ENCODE measurements at places on chromosomes 5 and 9. TPM values are rescaled to one million over a fixed set of nuclear protein-coding genes. Genes with fewer than 3 reads are reported as not detected.

Gene CENPP
- 17.9 TPM for total RNA-seq

Gene FBXL7
- total RNA-seq, result 20.8 TPM

Gene ARL14EPL
- not detected for total RNA-seq

Gene KCNT1
- total RNA-seq, result not detected

DNA sequence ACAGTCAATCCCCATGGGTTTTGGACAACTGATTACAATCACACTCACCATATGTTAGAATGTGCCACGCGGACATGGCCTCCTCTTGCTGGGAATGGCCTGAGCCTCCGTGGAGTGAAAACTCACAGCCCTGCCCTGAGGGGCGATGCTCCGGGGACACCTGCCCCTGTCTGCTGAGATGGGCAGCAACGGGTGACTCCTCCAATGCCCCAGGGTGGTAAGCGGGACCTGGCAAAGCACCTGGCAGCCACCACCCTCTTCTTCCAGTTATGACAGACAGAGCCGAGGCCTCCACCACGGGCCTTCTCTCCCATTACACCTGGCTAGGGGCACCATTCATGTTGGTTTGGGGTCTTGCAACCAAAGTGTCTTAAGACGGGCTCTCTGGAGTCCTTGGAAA, 94.9 kb upstream of the COL5A1 start:
- H3K27ac ChIP-seq, result no peak overlapping the region
- peaks cover 41% of the 10 kb centered on the region for H3K4me1 ChIP-seq
- H3K36me3 ChIP-seq, result no peaks in the 10 kb centered on the region
- no peak overlapping the region for H3K4me3 ChIP-seq
- no peaks in the 10 kb centered on the region for H3K27me3 ChIP-seq

DNA sequence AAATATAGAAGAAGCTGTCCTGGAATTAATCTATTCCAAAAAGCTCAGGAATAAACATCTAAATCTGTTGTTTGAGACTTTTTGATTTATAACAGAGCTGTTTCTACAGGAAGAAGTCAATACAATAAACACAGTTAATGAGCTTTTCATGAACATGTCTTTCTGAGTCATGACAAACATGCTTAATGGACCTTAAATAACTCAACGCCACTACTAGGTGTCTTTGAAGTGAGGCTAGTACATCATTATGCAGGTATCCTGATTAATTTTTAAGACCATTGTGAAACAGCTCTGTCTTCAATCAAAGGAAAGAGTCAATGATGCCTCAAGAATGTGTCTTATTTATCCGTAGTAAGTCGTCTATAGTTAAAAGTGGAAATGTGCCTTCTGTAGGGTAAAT, 131.6 kb downstream of the GABRB2 start:
- no peaks in the 10 kb centered on the region for H3K27me3 ChIP-seq
- H3K27ac ChIP-seq, result no peak overlapping the region
- no peaks in the 10 kb centered on the region for H3K36me3 ChIP-seq

- no peaks in the 10 kb centered on the region for H3K27me3 ChIP-seq
- peaks cover 14% of the 10 kb centered on the region for H3K36me3 ChIP-seq
- no peak overlapping the region for H3K4me3 ChIP-seq
- H3K4me1 ChIP-seq, result peaks cover 17% of the 10 kb centered on the region
- no peak overlapping the region for H3K27ac ChIP-seq
- DNase-seq, result no peak
Observed at GRCh38 chr5:123916345-123917121, 404.6 kb downstream of the CSNK1G3 start.

DNA sequence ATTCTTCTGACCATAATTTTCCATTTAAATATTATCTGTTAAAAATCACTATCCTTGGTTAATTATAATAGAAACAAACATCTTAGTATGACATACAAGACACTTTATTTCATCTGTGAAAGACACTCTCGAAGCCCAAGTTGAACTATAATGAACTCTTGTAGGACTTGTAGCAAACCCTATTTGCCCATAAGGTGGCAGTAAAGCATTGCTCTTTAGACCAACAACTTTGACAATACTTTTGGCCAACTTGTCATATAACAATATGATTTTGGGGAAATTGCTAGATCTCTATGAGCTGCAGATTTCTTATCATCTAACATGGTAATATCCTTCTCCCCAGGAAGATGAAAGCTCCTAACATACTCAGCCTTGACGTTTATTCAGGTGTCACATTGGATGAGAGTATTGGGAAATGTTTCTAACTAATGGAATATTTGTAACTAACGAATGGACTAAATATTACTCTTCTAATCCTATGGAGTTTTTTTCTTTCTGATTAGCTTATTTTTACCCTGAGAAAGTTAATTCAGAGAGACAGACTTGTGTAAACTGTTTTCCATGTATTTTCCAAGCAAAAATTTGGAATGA, 11.0 kb downstream of the SPINK14 start:
- no peak overlapping the region for H3K27ac ChIP-seq
- H3K36me3 ChIP-seq, result no peaks in the 10 kb centered on the region
- DNase-seq, result no peak
- H3K4me3 ChIP-seq, result no peak overlapping the region

- H3K4me3 ChIP-seq, result no peak overlapping the region
- no peak overlapping the region for H3K27ac ChIP-seq
- no peak for DNase-seq
- H3K36me3 ChIP-seq, result no peaks in the 10 kb centered on the region
- peaks cover 53% of the 10 kb centered on the region for H3K4me1 ChIP-seq
Observed at GRCh38 chr5:14242871-14243383, 99.8 kb downstream of the TRIO start.

DNA sequence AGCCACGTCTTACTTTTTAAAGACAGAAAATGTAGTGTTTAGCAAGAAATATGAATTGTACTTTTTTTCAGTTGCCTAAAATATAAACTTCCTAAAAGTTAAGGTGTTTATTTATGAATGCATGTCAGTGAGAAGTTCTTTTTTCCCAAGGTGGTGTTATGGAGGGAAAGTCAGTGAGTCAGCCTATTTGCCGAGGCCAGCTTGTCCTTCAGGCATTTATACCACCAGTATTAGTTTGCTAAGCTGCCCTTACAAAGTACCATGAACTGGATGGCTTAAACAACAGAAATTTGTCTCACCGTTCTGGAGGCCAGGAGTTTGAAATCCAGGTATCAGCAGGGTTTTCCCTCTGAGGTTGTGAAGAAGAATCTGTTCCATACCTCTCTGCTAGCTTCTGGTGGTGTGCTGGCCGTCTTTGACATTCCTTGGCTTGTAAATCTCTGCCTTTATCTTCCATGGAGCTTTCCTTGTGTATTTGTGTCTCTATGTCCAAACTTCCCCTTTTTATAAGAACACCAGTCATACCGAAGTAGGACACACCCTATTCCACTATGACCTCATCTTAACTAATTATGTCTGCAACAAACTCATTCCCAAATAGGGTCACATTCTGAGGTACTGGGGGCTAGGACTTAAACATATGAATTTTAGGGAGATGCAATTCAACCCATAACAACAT, 38.4 kb downstream of the PRKACG start:
- H3K27ac ChIP-seq, result no peak overlapping the region
- peaks cover 4% of the 10 kb centered on the region for H3K4me1 ChIP-seq
- no peak for DNase-seq
- peaks cover 8% of the 10 kb centered on the region for H3K36me3 ChIP-seq
- no peak overlapping the region for H3K4me3 ChIP-seq

DNA sequence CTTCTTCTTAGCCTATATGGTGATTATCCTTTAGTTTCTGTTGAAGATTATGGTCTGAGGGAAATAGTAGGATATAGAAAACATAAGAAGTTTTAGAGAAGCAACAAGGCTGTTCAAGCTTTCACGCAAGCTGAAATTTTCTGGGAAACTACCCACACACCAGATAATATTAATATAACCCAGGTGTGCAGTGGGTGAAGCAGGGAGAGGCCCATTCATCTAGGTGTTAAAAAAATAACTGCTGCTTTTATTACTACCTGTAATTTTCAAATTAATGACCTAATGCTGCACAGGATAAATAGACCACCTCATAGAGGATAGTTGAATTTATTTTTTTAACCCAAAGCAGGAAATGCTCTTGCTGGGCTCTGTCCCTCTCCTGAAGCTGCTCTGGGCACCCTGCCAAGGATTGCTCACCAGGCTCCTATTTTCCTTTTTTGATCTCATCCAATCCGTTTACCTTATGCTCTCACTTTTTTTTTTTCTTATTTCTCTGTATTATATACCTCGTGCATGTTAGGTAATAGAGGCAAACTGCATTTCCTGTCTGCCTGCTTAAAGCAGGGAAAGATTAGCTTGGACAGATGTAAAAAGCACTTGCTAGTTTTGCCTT, 124.3 kb upstream of the SLC12A2 start:
- peaks cover 42% of the 10 kb centered on the region for H3K4me1 ChIP-seq
- H3K36me3 ChIP-seq, result peaks cover 9% of the 10 kb centered on the region
- H3K27ac ChIP-seq, result no peak overlapping the region
- H3K4me3 ChIP-seq, result no peak overlapping the region
- H3K27me3 ChIP-seq, result no peaks in the 10 kb centered on the region
- no peak for DNase-seq

DNA sequence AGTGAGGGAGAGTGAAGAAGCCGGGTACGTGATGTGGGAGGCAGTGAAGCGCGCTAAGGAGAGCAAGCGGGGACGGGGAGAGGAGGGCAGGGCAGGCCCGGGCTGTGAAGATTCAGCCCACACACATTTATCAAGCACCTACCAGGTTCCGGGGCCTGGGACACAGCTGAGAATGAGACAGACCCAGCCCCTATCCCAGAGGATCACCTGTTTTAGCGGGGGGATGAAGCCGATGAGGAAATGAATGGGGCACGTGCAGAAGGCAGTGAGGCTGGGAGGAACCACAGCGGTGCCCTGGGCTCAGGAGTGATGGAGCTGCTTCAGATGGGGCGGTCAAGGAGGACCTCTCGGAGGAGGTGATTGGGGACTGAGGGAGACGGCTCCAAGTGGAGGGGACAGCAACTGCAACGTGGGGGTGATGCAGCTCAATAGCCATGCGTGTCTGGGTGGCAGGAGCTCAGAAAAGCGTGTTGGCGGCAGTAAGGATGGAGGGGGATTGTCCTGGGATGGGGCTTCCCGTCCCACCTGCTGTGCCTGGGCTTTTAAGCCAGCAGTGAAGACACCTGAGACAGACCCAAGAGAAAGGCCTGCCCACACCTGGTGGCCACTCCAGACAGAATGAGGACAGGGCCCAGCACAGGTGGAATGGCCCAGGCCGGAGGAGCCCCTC, 77.5 kb upstream of the UNC5A start:
- DNase-seq, result no peak
- H3K4me1 ChIP-seq, result peaks cover 9% of the 10 kb centered on the region
- H3K27me3 ChIP-seq, result peaks cover 28% of the 10 kb centered on the region
- H3K4me3 ChIP-seq, result no peak overlapping the region
- no peak overlapping the region for H3K27ac ChIP-seq

DNA sequence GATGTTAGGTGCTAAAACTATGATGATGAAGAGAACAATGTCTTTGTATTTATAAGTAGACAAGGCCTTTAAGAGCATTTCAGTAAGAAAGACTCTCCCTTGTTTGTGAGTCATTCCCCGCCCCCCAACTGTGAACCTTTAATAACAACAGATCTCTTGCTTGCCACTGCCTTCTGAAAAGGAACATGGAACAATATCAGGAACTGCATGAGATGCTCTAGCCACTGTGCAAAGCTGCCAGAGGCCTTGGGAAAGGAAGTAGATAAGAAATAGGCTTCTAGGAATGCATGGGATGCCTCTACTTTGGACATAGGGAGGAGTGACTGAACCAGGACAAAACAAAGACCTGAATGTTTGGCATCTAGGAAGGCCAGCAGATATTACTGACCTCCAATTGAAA, 296.1 kb upstream of the MPDZ start:
- no peaks in the 10 kb centered on the region for H3K27me3 ChIP-seq
- H3K4me1 ChIP-seq, result peaks cover 18% of the 10 kb centered on the region
- no peak overlapping the region for H3K4me3 ChIP-seq
- no peak overlapping the region for H3K27ac ChIP-seq
- DNase-seq, result no peak
- H3K36me3 ChIP-seq, result no peaks in the 10 kb centered on the region

- H3K27me3 ChIP-seq, result no peaks in the 10 kb centered on the region
- no peak overlapping the region for H3K4me3 ChIP-seq
- H3K36me3 ChIP-seq, result no peaks in the 10 kb centered on the region
- peaks cover 3% of the 10 kb centered on the region for H3K4me1 ChIP-seq
- DNase-seq, result no peak
Observed at GRCh38 chr9:120350596-120350995, 229.4 kb downstream of the CDK5RAP2 start.

DNA sequence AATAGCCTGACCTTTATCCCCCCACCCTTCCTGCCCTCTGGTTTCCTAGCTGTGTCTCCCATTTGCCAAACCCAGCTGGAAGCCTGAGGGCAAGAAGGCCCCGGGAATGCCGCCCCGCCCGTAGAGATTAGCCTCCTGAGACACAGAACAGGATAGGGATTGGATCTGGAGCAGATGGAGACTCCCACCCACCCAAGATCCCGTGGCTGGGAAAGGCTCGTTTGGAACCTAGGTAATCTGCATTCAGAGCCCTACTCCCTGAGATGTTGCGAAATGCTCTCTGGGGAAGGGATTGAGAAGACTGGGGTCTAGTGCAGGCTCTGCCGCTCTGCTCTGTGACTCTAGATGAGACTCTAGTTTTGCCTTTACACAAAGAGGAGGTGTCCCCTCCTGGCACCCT, 10.9 kb downstream of the AQP3 start:
- no peaks in the 10 kb centered on the region for H3K27me3 ChIP-seq
- no peaks in the 10 kb centered on the region for H3K36me3 ChIP-seq
- H3K4me3 ChIP-seq, result no peak overlapping the region

DNA sequence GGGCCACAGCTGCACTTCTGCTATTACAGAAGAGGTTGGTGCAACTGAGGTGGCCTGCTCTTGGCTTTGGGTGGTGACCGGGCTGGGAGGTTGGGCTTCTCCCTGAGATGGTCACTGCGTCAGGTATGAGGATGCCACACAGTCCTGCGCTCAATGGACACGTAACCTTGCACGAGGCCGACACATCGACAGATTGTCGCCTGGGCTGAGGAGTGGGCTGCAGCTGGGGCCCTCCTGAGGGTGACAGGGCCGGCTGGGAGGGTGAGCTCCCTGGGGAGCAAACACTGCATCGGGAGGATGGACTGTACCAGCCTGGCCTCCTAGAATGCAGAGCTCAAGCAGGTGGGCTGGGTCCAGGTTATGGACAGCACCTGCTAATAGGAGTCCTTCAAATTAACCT, 261.1 kb upstream of the ADAMTS16 start:
- no peak for DNase-seq
- H3K36me3 ChIP-seq, result no peaks in the 10 kb centered on the region
- no peaks in the 10 kb centered on the region for H3K27me3 ChIP-seq
- no peak overlapping the region for H3K4me3 ChIP-seq
- H3K4me1 ChIP-seq, result no peaks in the 10 kb centered on the region
- H3K27ac ChIP-seq, result no peak overlapping the region

DNA sequence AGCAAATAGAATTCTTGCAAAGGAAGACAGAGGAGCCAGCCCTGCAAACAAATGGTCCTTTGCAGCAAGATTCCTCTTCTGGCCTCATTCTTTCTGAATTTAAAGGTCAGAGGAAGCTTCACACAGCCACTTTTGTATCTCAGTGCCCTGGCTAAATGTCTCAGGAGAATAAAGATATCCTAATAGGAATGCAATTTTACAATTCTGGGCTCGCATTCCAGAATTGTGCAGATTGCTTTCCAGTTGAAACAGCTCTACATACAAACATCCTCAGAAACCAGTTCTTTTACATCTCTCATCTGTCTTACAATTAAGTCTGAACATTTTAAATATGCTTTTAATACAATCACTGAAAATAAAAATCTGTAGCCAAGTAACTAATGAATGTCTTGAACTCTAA, 14.6 kb upstream of the ACOT12 start:
- no peaks in the 10 kb centered on the region for H3K36me3 ChIP-seq
- H3K4me3 ChIP-seq, result no peak overlapping the region
- no peaks in the 10 kb centered on the region for H3K27me3 ChIP-seq
- no peak for DNase-seq
- no peak overlapping the region for H3K27ac ChIP-seq
- H3K4me1 ChIP-seq, result peaks cover 18% of the 10 kb centered on the region

GRCh38 chr5:165560648-165561047, 2055.2 kb downstream of the MAT2B start:
- no peak for DNase-seq
- H3K4me1 ChIP-seq, result peaks cover under 1% of the 10 kb centered on the region
- no peak overlapping the region for H3K27ac ChIP-seq
- H3K36me3 ChIP-seq, result no peaks in the 10 kb centered on the region
- no peak overlapping the region for H3K4me3 ChIP-seq

All from neural crest cell (in vitro differentiated cells).